Stimulated activated CD4-positive, alpha-beta T cell treated with anti-CD3 and anti-CD28 coated beads, Interleukin-15, amount 100 ng/mL, for 48 hours (primary cell): ENCODE measurements at places on chromosomes 6 and 20.

DNA sequence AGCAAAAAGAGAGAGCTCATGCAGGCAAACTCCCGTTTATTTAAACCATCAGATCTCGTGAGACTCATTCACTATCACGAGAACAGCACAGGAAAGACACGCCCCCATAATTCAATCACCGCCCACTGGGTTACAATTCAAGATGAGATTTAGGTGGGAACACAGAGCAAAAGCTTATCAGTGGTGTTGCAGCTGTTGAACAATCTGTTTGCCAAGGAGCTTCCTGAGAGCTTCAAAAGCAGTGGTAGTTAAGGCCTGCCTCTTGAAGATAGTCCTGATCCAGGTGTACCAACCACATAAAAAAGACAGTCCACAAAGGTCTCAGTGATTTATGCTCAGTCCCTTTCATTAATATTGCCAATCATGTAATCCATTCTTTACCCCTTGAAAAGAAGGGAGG lies 269.4 kb upstream of the IRAK1BP1 start:
- no peak for DNase-seq

DNA sequence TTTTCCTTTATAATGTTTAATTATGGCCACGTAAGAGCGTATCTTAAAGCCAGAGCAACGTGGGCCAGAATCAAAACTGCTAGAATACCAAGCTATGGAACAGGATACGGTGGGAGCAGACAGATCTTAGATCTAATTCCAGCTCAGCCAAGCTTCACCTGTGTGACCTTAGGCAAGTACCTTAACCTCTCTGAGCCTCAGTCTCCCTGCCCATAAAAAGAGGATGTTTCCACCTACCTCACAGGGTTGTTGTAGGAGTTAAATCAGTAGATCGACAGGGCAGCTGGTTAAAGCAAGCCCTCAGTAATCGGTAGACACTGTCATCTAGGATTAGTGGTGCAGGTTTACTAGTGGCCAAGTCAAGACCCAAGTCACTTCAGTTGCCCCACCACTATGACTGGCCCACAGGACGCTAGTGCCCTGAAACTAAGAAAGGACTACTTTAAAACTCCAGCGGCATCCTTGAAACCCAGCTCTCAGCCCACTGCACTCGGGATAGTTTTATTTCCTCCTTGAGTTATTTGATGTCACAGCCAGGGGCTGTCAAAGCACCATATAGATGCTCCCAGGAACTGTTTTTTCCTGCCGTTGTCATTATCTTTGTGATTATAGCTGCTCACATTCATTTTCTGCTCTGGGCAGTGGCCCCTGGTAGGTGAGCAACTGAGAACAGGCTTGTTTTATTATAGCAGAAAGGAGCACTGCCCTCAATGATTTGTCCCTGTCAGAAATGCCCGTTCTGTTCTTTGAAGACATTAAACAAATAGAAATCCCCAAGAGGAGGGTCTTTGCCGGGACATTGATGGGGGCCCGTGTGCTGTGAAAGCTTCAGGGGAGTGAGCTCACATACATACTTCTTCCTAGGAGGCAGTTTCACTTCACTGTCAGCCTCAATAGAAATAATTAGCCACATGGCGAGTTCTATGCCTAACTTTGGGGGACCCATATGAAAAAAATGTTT lies 63.1 kb downstream of the ISM1 start:
- DNase-seq, result no peak

- DNase-seq, result no peak
Observed at GRCh38 chr6:87334683-87335082, 5.6 kb upstream of the GJB7 start.

DNA sequence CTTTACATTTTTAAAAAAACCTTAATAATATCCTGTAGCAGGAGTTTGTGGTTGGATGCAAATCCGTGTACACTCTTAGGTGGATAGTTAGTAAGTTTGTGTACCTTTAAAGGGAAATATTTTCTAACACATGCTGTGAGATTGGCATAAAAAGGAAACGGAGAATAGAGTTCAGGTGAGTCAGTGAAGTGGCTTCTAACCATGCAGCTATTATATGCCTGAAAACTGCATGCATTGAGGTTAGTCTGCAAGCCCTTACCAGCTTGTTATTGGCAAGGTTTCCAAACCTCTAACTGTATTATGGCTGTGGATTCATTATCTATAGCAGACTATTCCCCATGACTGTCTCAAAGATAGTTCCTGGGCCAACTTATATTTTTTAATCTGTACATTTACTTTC lies 420.6 kb upstream of the MMS22L start:
- no peak for DNase-seq

- DNase-seq, result no peak
Observed at GRCh38 chr6:112320561-112321318, 26.4 kb upstream of the RFPL4B start.

DNA sequence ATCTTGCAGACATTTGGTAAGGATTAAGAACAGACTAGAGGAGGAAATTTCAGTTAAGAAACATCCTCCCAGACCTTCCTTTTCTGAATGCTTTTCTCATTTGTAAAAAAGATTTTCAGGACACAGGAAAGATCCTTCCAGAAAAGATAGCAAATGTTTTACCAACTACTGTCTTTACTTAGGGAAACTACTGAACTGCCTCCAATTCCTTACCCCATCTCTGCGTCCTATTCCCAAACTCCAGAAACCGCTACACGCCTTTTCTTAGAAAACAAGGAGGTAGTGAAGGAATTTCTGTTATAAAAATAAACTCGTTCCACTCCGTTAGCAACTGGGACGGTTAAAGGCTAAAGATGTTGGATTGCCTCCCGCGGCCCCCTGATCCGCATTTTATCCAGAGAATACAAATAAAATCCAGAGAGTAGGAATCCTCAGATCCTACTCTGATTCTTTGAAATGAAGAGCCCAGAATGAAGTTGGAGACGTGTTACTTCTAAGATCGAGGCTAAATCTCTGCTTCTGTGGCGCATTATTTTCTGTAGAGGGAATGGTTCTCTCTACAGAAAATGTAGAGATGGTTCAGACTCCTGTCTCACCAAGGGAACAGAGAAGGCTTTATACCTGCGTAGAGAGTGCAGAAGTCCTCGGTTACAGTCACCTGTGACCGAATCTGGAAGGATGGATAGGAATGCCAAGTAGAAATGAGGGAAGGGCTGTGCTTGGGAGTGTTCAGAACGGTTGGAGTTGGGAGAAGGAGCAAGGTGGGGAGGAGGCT lies 133.0 kb downstream of the GPX5 start:
- DNase-seq, result no peak

DNA sequence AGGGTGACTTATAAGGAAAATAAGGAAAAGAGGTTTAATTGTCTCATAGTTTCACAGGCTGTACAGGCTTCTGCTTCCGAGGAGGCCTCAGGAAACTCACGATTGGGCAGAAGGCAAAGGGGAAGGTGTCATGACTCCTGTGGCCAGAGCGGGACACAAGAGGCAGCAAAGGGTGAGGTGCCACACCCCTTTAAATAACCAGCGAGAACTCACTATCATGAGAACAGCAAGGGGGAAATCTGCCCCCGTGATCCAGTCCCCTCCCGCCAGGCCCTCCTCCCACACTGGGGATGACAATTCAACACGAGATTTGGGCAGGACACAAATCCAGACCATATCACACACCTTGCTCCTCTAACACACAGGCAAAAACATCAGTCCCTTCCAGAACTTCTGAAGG lies 254.0 kb downstream of the DLL1 start:
- DNase-seq, result no peak

- DNase-seq, result no peak
Observed at GRCh38 chr20:41701588-41702348, 83.6 kb upstream of the CHD6 start.
